Tracheal epithelial cell (primary cell): ENCODE measurements at places on chromosomes 7 and 10. TPM values are rescaled to one million over a fixed set of nuclear protein-coding genes. Genes with fewer than 3 reads are reported as not detected.

Gene OR2A1
- not detected in 2 replicates for total RNA-seq

Gene ARHGEF5
- total RNA-seq: 11.9 and 14.9 TPM in 2 replicates

Gene PRXL2A
- total RNA-seq: 57.1 and 103 TPM in 2 replicates

Gene ASB10
- not detected in 2 replicates for total RNA-seq

Gene ATAD1
- 68.9 and 86.7 TPM in 2 replicates for total RNA-seq

Gene ADRA2A
- total RNA-seq: not detected in 2 replicates

Gene UBE3C
- total RNA-seq: 118 and 121 TPM in 2 replicates

Gene SLC13A1
- total RNA-seq: not detected in 2 replicates

Gene HEPACAM2
- not detected in 2 replicates for total RNA-seq

Gene GPNMB
- 19.6 and 142 TPM in 2 replicates for total RNA-seq

Gene ZDHHC4
- total RNA-seq: 52.8 and 96.1 TPM in 2 replicates

Gene AKR1C8
- not detected in 2 replicates for total RNA-seq

Gene ADAM12
- total RNA-seq: 5.1 TPM in 1 of 2 replicates, not detected in the other

Gene BMI1
- 23.4 and 43.5 TPM in 2 replicates for total RNA-seq

Gene SCART1
- 0.43 and 1.4 TPM in 2 replicates for total RNA-seq

Gene FOXI2
- not detected in 2 replicates for total RNA-seq

Gene IDE
- total RNA-seq: 16.1 and 26.9 TPM in 2 replicates

Gene ACBD7
- total RNA-seq: 0.21 and 0.48 TPM in 2 replicates

Gene SEC31B
- total RNA-seq: 0.43 and 2.4 TPM in 2 replicates

Gene PPP1R17
- total RNA-seq: not detected in 2 replicates

Gene RBP3
- not detected in 2 replicates for total RNA-seq

Gene LEP
- 0.21 and 0.24 TPM in 2 replicates for total RNA-seq

Gene TWNK
- total RNA-seq: 8.4 and 11.9 TPM in 2 replicates

Gene C7orf33
- not detected in 2 replicates for total RNA-seq

Gene AGMO
- 0.24 and 0.43 TPM in 2 replicates for total RNA-seq

Gene SAMD9
- total RNA-seq: 7.9 and 9.9 TPM in 2 replicates

Gene FXYD4
- not detected in 2 replicates for total RNA-seq

Gene FKBP6
- total RNA-seq: not detected in 2 replicates

Gene AKR1E2
- total RNA-seq: 5.8 and 29.2 TPM in 2 replicates

Gene C10orf143
- 0.48 TPM in 1 of 2 replicates, not detected in the other for total RNA-seq

Gene ALDH18A1
- 53.5 and 108 TPM in 2 replicates for total RNA-seq

Gene CYP3A7
- not detected in 2 replicates for total RNA-seq

Gene NODAL
- total RNA-seq: not detected in 2 replicates

Gene FAM200A
- total RNA-seq: 5.8 and 8.7 TPM in 2 replicates

Gene SORCS3
- 1.2 TPM in 1 of 2 replicates, not detected in the other for total RNA-seq

Gene PARP12
- total RNA-seq: 14.1 and 43.4 TPM in 2 replicates

Gene NRG3
- total RNA-seq: under 0.01 TPM in 1 of 2 replicates, not detected in the other

Gene UTF1
- total RNA-seq: not detected in 2 replicates

Gene SDK1
- total RNA-seq: 0.43 and 1.7 TPM in 2 replicates

Gene ATG9B
- total RNA-seq: 0.24 TPM in 1 of 2 replicates, not detected in the other

Gene MARCHF5
- total RNA-seq: 19.0 and 22.8 TPM in 2 replicates

Gene SLC25A40
- total RNA-seq: 2.9 and 3.8 TPM in 2 replicates

Gene NDUFA5
- total RNA-seq: 20.7 and 24.9 TPM in 2 replicates

Gene INA
- total RNA-seq: 1.7 TPM in 1 of 2 replicates, not detected in the other

Gene TFR2
- 0.72 and 1.3 TPM in 2 replicates for total RNA-seq

Gene SHTN1
- 2.3 and 4.3 TPM in 2 replicates for total RNA-seq

Gene GNAT3
- not detected in 2 replicates for total RNA-seq

Gene TYW1
- 10.8 and 21.3 TPM in 2 replicates for total RNA-seq

Gene FAM25A
- total RNA-seq: 10.8 TPM in 1 of 2 replicates, not detected in the other

Gene GOLGA7B
- total RNA-seq: 0.21 and 0.72 TPM in 2 replicates

Gene NCF1
- total RNA-seq: 0.48 TPM in 1 of 2 replicates, not detected in the other
